IMR-90 (cell line): ENCODE measurements at places on chromosomes 4 and X. TPM values are rescaled to one million over a fixed set of nuclear protein-coding genes. Genes with fewer than 3 reads are reported as not detected.
A peak's percentile ranks its signal among the peaks of the same experiment; 100 is the strongest.

DNA sequence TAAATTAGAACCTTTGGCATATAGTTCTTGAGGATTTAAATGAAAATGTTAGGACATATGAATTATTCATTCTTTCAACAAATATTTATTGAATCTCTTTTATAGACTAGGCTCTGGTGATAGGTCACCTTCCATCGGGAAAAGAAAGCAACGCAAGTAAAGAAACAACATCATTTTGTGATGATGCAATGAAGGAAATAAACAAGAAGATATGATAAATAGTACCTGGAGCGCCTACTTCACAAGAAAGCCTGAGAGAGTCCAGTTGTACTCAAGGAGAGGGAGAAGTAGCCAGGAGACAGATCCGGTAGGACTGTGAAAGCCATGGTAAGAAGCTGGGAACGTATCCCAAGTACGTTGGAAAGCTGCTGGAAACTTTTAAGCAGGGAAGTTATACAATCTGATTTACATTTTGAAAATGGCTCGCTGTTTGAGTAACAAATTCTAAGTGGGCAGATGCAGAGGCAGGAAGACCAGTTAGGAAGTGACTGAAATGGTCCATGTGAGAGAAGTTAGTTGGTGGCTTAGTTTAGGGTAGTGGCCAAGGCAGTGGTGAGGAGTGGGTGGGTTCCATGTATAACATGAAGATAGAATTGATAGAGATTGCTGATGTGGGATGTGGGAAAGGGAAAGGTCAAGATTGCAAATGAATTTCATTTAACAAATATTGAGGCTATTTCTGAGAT, 17.7 kb upstream of the CPE start:
- no peaks in the 10 kb centered on the region for H3K36me3 ChIP-seq
- no peak for DNase-seq
- H3K4me3 ChIP-seq: no peak overlapping the region
- no peaks in the 10 kb centered on the region for H3K4me1 ChIP-seq
- H3K27me3 ChIP-seq: peaks cover 6% of the 10 kb centered on the region
- no peak overlapping the region for H3K27ac ChIP-seq

DNA sequence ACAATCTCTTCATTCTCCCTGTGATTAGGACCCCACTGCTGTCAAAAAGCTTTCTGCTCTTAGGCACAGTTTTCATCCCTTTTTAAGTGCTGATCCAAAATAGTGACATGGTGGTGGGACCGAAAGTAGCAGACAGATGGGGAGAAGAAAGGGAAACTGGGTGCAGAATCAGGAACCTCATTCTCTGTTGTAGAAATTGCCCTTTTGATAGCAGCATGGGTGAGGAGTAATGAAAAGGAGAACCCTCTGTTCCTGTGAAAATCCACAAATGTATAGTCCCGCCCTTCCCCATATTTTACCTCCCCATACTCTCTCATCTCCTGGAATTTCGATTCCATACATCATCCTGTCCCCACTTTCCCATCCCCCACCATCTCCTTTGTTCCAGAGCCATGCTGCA, 126.5 kb downstream of the STIM2 start:
- no peaks in the 10 kb centered on the region for H3K27me3 ChIP-seq
- no peaks in the 10 kb centered on the region for H3K4me1 ChIP-seq
- DNase-seq: no peak
- no peak overlapping the region for H3K27ac ChIP-seq
- H3K36me3 ChIP-seq: no peaks in the 10 kb centered on the region

- H3K36me3 ChIP-seq: no peaks in the 10 kb centered on the region
- peaks cover 7% of the 10 kb centered on the region for H3K4me1 ChIP-seq
- peak; percentile 96 for DNase-seq
These were observed 84.1 kb downstream of the TMEM164 start for GRCh38 chrX:110086916-110087484.

IGFBP7 gene
- total RNA-seq: 33.2 and 34.2 TPM in 2 replicates

- H3K36me3 ChIP-seq: no peaks in the 10 kb centered on the region
- H3K27ac ChIP-seq: no peak overlapping the region
- no peak overlapping the region for H3K4me3 ChIP-seq
- peak; percentile 55 for DNase-seq
These were observed 147.7 kb downstream of the RBM46 start for GRCh38 chr4:154928640-154929257.

DNA sequence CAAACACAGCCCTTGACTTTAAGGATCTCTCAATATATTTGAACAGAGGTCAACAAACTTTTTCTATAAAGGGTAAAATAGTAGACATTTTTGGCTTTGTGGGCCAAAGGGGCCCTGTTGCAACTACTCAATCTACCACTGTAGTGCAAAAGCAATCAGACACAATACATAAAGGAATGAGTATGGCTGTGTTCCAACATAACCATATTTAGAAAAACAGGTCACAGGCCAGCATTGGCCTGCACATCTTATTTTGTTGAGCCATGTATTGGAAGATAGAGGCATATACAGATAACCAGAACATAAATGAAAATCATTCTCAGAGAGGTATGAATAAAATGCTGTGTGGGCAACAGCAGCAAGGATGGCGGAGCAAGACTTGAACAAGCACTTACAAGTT, 49.8 kb downstream of the MID1 start:
- H3K4me3 ChIP-seq: no peak overlapping the region
- H3K36me3 ChIP-seq: peaks cover 7% of the 10 kb centered on the region
- peaks cover 15% of the 10 kb centered on the region for H3K4me1 ChIP-seq
- H3K27me3 ChIP-seq: no peaks in the 10 kb centered on the region
- H3K27ac ChIP-seq: peak overlapping the region; percentile 13; the same call in 1 of the 2 replicates
- DNase-seq: no peak

CTAG2 gene
- total RNA-seq: 23.6 and 27.1 TPM in 2 replicates

GRCh38 chr4:158161551-158162354, 11.1 kb downstream of the GASK1B start:
- no peak overlapping the region for H3K4me3 ChIP-seq
- H3K36me3 ChIP-seq: peaks cover 3% of the 10 kb centered on the region; the same call in 1 of the 2 replicates
- peak; percentile 79 for DNase-seq

GPR34 gene
- not detected in 2 replicates for total RNA-seq

MAP7D2 gene
- total RNA-seq: under 0.01 and 0.18 TPM in 2 replicates

DNA sequence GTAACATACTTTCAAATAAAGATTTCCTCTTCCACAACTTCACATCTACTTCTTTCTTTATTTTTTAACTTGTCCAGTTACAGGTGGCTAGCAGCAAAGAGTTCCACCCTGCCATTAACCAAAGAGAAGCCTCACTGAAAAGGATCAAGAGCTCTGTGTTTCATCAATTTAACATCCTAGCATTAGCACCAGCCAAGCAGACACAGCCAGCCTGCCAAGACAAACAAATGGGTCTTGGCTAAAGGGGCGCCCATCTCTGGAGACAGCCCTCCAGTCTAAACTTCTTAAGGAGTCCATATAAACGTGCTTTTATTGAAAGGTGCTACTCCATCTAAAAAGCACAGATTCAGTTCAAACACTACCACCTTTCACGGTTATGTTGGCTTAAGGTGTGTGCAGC, 105.3 kb downstream of the ADAMTS3 start:
- H3K4me3 ChIP-seq: no peak overlapping the region
- no peak overlapping the region for H3K27ac ChIP-seq
- H3K4me1 ChIP-seq: no peaks in the 10 kb centered on the region
- no peak for DNase-seq
- no peaks in the 10 kb centered on the region for H3K27me3 ChIP-seq

DNA sequence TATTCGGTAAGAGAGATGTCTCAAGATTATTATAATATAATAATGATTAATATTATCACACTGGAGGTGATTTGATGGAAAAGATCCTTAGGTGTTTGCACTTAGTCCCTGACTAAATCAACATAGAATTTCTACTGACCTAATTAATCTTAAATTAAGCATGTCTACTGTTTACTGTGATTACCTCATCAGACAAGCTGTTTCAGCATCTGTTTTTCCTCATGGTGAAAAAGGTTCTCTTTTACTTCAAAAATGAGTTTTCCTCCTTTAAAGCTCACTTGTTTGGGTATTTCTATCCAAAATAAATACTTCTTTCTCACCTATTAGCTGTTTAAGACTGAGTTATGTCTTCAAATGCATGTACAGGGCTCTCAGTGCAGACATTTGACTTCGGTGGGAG, 407.8 kb downstream of the NKX6-1 start:
- H3K27me3 ChIP-seq: no peaks in the 10 kb centered on the region
- no peak overlapping the region for H3K27ac ChIP-seq
- H3K4me3 ChIP-seq: no peak overlapping the region
- no peak for DNase-seq

GRCh38 chr4:108081256-108081655, 87.5 kb downstream of the LEF1 start:
- H3K27me3 ChIP-seq: peaks cover 3% of the 10 kb centered on the region; the same call in 1 of the 2 replicates
- H3K36me3 ChIP-seq: no peaks in the 10 kb centered on the region
- no peak overlapping the region for H3K27ac ChIP-seq
- no peaks in the 10 kb centered on the region for H3K4me1 ChIP-seq

SYTL4 gene
- 2.3 and 3.1 TPM in 2 replicates for total RNA-seq

GRCh38 chr4:93827272-93827947, 1.1 kb upstream of the ATOH1 start:
- no peak overlapping the region for H3K27ac ChIP-seq
- H3K4me3 ChIP-seq: no peak overlapping the region
- DNase-seq: no peak
- peaks cover 57% of the 10 kb centered on the region for H3K27me3 ChIP-seq

GRCh38 chr4:146132445-146132844, 43.1 kb upstream of the LSM6 start:
- H3K36me3 ChIP-seq: no peaks in the 10 kb centered on the region
- no peaks in the 10 kb centered on the region for H3K4me1 ChIP-seq
- H3K27ac ChIP-seq: no peak overlapping the region
- H3K27me3 ChIP-seq: peaks cover 10% of the 10 kb centered on the region
- DNase-seq: no peak

PDLIM3 gene
- 8.9 and 11.7 TPM in 2 replicates for total RNA-seq

- no peaks in the 10 kb centered on the region for H3K36me3 ChIP-seq
- H3K27me3 ChIP-seq: no peaks in the 10 kb centered on the region
- peak; percentile 62 for DNase-seq
- H3K27ac ChIP-seq: peak overlapping the region; percentile 4; the same call in 1 of the 2 replicates
These were observed 66.1 kb downstream of the NR3C2 start for GRCh38 chr4:148376151-148376550.

DNA sequence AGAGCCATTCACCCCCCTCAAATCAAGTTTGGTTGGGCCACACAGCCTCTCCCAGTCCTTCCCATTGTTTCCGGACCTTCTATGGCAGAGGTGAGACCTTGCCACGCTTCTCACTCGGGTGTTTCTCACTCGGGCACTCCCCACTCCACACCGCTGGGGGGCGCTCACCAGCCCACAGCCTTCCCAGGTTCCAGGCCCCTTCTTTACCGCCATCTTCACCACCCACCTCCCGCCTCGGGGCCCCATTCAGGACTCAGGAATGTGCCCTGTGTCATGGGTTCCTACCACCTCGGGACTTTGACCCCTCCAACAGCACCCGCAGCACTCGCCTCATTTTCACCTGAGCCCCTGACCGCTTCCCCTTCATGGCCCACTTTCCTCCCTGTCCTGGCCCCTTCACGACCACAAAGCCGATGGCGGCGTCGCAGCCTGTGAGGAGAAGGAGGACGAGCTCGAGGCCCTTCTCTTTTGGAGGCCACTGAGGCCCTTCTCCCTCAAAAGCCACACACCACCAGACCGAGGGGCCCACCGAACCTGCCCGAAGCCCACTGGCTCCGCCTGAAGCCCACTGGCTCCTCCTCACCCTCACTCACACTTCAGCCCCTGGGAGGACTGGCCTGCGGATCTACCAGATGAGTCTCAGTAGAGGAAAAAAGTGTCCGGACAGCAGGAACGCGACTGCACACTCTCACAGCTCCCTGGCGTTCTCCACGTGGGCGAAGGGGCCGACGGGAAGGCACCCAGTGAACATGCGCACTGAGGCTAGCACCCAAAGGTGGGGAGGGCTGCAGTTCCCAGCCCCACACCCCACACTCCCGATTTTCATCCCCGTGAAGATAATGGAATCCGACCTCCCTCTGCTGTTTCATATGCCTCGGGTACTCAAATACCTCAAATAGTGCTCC, at the start of gene PAGE1:
PAGE1 (minus strand) TSS at position 709 of the 905 bp plus-strand sequence. CDS start 1,214 bp downstream, outside the sequence.
- no peaks in the 10 kb centered on the region for H3K4me1 ChIP-seq
- DNase-seq: no peak
- H3K27me3 ChIP-seq: no peaks in the 10 kb centered on the region
- no peak within 1 kb of the TSS for H3K4me3 ChIP-seq
- no peaks in the 10 kb centered on the region for H3K36me3 ChIP-seq

WDR17 gene
- total RNA-seq: 0.54 and 0.83 TPM in 2 replicates

DNA sequence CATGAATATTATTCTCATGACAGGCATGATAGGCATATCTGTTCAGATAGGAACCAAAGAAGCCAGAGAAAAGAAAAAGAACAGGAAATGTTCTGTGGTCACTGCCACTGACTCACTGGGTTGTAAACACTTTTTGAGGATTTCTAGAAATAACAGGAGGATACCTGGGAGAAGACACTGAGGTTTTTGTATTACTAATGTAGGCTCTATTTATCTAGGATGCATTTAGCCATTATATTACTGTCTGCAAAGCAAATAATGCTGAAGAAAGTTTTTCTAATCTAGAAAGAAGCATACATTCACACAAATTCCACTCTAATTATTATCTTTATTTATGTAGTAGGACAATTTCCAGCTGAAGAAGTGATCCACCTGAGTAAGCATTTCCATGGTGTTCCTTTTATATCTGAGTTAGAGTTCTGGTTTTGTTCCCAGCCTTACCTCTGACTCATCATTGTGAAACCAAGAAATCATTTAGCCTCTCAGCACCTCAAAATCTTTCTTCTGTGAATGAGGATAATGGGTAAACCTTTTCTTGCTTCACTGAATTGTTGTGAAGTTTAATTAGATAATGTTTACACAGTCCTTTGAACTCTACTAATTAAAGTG, 40.2 kb upstream of the EPGN start:
- H3K27ac ChIP-seq: no peak overlapping the region
- no peaks in the 10 kb centered on the region for H3K36me3 ChIP-seq
- H3K27me3 ChIP-seq: no peaks in the 10 kb centered on the region
- H3K4me1 ChIP-seq: no peaks in the 10 kb centered on the region
- H3K4me3 ChIP-seq: no peak overlapping the region

DNA sequence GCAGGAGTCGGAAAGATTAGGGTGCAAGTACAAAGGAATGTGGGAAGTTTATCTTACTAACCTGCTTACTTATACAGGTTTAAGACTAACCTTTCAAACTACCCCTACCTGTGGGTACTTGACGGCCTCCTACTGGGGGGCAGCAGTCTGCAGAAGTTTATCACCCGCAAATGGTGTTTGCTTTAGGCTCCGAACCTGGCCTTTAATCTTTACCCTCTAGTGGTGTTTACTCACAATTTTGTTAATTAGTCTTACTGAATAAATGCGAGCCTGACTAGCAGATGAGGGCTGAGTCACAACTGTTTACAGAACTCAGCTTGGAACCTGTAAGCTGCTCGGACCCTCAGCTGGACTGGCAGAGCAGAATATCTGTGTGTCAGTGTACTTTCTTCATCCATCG, 204.2 kb upstream of the GPRIN3 start:
- no peak for DNase-seq
- no peaks in the 10 kb centered on the region for H3K36me3 ChIP-seq
- H3K27me3 ChIP-seq: peaks cover 3% of the 10 kb centered on the region; the same call in 1 of the 2 replicates
- H3K27ac ChIP-seq: no peak overlapping the region
- H3K4me3 ChIP-seq: no peak overlapping the region
- peaks cover 4% of the 10 kb centered on the region for H3K4me1 ChIP-seq

DNA sequence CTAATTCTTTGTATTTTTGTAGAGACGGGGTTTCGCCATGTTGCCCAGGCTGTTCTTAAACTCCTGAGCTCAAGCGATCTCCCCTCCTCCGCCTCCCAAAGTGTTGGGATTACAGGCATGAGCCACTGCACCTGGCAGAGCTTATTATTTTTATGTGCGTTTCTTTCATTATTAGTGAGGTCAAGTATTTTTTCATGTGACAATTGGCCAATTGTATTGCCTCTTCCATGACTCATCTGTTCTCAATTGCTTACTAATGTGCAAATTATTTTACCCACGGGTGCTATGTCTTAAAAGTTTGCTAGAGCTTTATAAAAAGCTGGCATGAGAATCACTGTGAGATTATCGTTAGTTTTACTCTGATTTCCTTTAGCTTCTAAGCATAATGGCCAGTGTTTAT, 13.0 kb upstream of the ARX start:
- H3K36me3 ChIP-seq: no peaks in the 10 kb centered on the region
- H3K4me3 ChIP-seq: no peak overlapping the region
- no peak overlapping the region for H3K27ac ChIP-seq
- no peaks in the 10 kb centered on the region for H3K4me1 ChIP-seq
- peaks cover 13% of the 10 kb centered on the region for H3K27me3 ChIP-seq
